RKO (cell line): ENCODE measurements at places on chromosomes 2 and 18.

GRCh38 chr2:6083136-6083535 is 391.0 kb downstream of the SOX11 start:
- no peak for DNase-seq

DNA sequence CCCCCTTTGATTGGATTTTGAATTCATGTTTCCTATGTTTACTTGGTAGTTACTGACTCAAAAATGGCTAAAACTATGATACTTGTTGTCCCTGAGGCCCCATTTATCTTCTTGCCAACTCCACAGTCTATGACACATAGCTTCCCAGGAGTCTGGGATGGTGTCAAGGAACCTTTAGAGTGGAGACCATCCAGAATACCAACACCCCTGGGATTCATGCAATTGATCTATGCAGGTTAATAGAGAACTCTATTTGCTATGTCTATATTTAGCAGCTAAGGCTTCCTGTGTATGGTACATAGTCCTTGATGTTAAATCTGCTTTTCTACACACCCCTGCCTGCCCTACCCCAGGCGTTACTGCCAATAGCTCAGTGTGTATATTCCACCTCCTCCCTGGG is 218.5 kb upstream of the HDAC4 start:
- no peak for DNase-seq

- DNase-seq = no peak
Observed at GRCh38 chr2:225740086-225740485, 340.6 kb downstream of the NYAP2 start.

- DNase-seq = no peak
Observed at GRCh38 chr2:217666338-217666737, 336.5 kb downstream of the TNS1 start.

- DNase-seq = no peak
Observed at GRCh38 chr2:73928963-73929347, 2.3 kb downstream of the DGUOK start.

DNA sequence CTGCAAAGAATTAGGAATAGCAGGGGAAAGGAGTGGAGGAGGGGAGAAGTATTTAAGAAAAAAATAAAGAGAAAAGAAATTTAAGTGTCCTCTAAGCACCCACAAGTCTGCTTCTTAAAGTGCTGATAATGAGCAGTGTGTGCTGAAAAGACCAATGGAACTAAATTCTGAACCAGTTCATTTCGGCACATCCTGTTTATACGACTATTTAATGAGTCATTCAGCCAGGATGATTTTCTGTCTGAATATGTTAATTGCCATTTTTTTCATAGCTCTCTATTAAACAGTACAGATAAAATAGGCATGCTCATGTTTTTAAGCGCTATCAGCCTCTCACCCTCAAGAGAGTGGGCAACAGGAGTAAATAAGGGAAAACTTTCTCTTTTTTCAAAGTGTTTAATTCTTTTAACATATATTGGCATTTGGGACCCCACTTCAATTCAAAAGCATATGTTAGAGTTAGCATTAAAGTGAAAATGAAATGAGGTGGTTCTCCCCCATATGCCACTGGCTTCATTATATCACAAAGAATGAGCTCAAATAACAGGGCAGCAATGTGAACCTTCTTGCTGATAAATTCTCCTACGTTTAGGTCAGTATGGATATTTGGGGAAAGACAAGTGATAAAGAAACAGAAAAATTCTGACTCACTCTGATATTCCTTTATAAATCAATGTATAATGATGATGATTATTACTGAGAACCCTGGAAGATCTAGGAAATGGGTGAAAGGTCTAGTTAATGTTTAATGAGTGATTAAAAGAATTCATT is 87.5 kb downstream of the TCF4 start:
- DNase-seq = peak; percentile 7

GRCh38 chr2:216113572-216113971 is 4.4 kb downstream of the XRCC5 start:
- DNase-seq = no peak

GRCh38 chr2:208594642-208595385 is 188.2 kb downstream of the PTH2R start:
- DNase-seq = no peak

DNA sequence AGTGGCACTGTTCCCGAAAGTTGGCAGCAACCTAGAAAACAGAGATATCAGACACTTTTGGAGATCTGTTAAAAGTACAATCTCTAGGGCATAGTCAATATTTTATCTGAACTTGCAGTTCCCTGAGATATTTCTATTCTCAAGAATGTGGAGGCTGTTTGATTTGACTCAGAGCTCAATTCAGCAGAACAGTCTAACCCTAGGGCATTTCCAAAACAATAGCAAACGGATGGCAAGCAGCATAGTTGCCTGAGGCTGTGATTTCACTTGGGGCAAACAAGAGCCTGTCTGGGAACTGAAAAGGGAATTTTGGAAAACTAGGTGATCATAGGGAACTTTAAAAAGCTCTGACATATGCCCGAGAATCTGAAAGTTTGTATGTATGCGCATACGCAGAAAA is 772.8 kb upstream of the LRRTM1 start:
- DNase-seq = no peak

GRCh38 chr2:195810340-195811098 is 153.5 kb downstream of the SLC39A10 start:
- DNase-seq = no peak

DNA sequence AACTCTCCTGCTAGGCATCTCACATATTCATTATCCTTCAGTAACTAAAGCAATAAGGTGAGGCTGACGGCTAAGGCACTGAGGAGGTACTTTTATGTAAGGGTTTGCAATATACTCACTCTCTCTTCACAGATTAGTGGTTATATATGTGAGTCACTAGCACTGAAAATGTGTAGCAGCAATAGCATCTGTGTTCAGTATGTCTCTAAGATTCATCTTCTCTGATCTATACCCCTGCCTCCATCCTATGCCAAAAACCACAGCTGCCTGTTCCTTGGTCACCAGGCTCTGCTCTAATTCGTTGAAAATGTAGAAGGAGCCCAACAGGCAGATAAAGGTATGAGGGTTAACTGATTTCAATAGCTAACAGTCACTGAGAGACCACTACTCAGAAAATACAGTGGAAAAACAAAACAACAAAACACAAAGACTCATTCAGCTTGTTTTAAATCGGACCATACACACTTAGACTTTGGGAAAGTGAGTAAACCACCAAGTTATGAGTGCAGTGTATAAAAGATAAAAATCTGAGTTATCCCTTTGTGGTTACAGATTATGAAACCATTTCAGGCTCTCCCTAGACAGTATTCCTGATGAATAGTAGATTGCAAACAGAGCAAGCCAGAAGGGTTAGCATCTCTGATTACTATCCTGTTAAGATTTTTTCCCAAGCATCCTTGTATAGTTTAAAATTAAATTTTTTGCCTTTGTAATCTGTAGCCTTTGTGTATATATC is 75.3 kb upstream of the CYP26B1 start:
- DNase-seq = no peak

DNA sequence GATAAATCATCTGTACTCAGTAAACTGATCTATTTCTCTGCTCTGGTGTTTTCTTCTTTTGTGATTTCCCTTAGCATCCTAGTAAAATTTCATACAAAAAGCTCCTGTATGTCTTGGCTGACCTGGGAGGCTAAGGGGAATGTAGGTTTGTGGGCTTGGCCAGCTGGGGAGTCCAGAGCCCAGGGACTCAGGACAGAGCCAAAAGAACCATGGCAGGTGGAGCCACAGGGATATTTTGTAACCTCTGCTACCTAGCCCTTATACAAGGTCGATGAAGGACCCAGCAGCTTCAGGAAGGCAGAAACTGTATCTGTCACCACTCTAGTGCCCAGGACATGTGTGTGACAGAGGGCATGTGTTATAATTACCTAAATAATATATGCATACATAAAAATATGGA is 22.7 kb upstream of the ZCCHC2 start:
- DNase-seq = no peak

- no peak for DNase-seq
Observed at GRCh38 chr2:241873081-241873802, 3.7 kb downstream of the RTP5 start.

GRCh38 chr18:34773961-34774766 is 64.1 kb downstream of the DTNA start:
- no peak for DNase-seq

- no peak for DNase-seq
Observed at GRCh38 chr2:182866095-182866460, 359 bp downstream of the FRZB start.

DNA sequence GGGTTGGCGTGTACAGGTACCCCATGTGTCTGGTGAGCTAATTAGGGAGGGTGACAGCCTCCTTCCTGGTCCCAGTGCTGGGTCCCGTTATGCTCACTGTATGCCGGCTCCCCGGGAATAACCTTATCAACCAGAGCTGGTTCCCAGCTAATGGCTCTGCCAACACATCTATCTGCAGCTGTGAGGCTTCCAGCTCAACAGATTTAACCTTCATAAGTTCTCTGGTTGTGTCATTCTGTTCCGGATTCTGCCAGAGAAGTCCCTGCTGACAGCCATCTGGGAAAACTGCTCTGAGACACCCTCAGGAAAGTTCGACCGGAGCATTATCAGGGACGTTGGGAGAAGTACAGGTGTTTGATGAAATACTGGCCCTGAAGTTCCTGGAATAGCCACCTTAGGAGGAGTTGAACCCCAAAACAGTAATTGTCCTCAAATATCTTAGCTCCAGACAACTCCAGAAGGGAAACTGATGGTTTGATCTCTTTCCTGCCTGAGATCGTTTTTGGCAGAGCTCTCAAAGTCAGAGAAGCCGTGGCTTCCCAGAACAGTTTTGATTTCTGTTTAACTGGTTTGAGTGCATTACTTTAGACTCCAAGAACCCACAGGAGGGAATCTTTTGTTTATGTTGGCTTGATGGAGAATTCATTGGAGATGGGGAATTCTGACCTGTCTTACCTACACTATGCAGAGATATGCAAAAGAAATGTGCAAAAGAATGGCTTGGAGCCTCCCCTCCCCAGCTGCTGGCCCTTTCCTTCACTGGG is 39.4 kb upstream of the TXNDC2 start:
- DNase-seq = no peak

DNA sequence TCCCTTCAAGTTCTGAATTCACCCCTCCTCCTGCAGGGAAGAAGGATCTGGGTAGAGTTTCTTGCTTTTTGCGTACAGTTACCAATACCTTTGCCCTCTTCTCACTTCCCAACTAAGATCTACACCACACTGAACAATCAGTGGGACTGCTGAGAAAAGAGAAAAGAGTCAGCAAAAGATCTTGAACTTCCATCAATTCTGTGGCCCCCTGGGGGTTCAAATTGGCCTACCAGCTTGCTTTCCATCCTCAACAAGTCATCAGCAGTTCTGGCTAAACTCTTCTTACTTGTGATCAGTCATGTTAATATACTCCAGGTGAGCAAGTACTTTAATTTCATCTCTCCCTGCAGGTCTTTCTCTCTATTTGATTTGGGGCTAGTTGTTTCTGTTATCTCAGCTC is 739.3 kb upstream of the LRRTM4 start:
- DNase-seq = no peak

- DNase-seq = no peak
Observed at GRCh38 chr2:190216829-190217228, 102.8 kb downstream of the HIBCH start.

DNA sequence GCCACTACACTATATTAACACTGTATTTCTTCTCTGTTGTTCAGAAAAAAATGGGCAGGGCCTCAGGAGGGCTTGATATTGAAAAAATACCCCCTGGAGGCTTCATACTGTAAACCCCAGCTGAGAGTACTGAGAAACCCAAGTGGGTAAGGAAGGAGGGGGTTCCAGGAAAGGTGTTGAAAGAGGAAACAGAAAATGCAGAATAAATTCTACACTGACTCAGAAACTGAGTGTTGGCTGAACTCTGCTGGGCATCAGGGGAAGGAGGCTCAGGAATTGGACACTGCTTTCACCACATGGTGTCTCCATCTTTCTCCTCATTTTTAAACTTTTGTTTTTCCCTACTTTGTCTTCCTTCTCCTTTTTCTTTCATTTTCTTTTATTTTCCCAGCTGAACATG is 253.7 kb downstream of the DYM start:
- no peak for DNase-seq

- DNase-seq = no peak
Observed at GRCh38 chr2:120018549-120018948, 5.7 kb downstream of the EPB41L5 start.

GRCh38 chr2:105959357-105959756 is 214.6 kb downstream of the NCK2 start:
- no peak for DNase-seq

GRCh38 chr2:62785810-62786597 is 80.5 kb downstream of the EHBP1 start:
- DNase-seq = peak; percentile 4

DNA sequence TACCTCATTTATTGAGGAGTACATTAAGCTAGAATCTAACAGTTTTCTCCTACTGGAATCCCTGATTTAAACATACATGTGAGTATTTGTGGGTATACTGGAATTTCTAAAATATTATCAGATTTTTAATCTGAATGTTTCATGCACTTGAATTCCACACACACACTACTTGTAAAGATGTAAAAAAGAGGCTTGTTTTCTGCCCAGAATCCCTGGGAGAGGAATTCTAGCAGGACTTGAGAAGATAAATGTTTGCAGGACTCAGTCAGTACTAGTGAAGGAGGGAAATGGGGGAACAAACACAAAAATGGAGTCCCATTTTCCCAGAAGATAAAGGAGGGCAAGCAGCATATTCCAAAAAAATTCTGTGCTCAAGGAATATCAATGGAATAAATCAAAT is 17.0 kb downstream of the COL5A2 start:
- DNase-seq = no peak

DNA sequence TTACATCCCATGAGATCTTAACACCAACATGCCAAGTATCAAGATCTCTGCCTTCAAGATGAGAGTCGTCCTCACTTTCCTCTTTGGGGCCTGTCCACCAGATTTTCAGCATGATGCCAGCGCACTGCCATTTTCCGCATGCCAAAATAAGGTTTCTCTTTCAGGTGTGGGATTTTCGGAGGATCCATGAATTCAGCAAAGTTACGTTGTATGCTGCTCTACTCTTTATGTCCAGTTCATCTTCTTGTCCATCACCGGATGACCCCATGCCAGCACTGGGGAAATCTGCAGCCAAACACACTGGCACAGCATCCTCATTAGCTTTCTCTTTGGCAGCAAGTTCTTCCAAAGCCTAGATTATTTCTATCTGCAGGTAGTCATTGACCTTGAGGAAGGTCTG is 4.9 kb upstream of the HAAO start:
- no peak for DNase-seq

- DNase-seq = no peak
Observed at GRCh38 chr18:10381516-10381915, 72.9 kb upstream of the APCDD1 start.

DNA sequence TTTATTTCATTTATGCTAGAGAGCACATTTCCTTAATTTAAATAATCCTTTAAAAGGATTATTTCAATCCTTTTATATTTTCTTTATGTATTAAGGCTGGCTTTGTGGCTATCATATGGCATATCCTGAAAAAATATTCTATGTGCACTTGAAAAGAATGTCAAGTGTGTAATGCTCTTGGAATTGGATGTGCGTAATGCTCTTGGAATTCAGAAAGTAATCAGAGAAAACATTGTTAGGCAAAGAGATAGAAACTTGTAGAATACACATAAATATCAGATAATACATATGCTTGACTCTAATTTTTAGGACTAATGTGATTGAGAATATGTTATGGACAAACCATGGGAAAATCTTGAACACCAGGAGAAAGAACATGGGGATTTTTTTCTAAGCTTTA is 197.5 kb upstream of the COL3A1 start:
- DNase-seq = no peak

GRCh38 chr2:27049422-27050280 is 1.8 kb upstream of the AGBL5 start:
- DNase-seq = no peak

GRCh38 chr2:64992990-64993389 is 3.8 kb downstream of the SLC1A4 start:
- no peak for DNase-seq

- DNase-seq = no peak
Observed at GRCh38 chr2:7694076-7694985, 777.1 kb downstream of the RNF144A start.

GRCh38 chr2:44932564-44933392 is 8.7 kb upstream of the SIX3 start:
- DNase-seq = no peak
